ENCODE measurements at places on chromosomes 7 and 10. TPM values are rescaled to one million over a fixed set of nuclear protein-coding genes. Genes with fewer than 3 reads are reported as not detected.

- H3K27me3 ChIP-seq, result no peaks in the 10 kb centered on the region
- peaks cover 3% of the 10 kb centered on the region for H3K4me1 ChIP-seq
- H3K27ac ChIP-seq, result no peak overlapping the region
- H3K36me3 ChIP-seq, result no peaks in the 10 kb centered on the region
- no peak overlapping the region for H3K4me3 ChIP-seq
These were observed 6.9 kb downstream of the ATP5MF start for GRCh38 chr7:99459087-99459486.

DNA sequence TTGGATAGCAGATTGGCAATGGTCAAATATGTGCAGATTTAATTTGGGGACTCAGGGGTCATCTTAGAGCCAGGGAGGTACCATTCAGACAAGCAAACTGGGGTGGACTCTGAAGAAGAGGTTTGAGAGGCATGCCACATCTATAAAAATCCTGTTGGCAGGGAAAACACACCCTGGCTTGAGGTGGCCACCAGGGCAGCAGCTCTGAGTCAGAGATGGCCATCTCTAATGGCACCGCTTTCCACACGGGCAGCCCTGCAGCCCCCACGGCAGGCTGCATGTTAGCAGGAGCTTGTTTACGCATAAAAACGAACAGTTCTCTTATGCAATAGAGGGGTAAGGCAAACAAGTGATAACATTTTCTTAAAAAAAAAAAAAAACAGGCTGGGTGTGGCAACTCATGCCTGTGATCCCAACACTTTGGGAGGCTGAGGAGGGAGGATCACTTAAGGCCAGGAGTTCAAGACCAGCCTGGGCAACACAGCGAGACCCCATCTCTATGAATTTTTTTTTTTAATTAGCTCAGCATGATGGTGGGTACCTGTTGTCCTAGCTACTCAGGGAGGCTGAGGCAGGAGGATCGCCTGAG, 14.9 kb downstream of the DLG5 start:
- H3K27ac ChIP-seq, result no peak overlapping the region
- DNase-seq, result no peak
- H3K4me1 ChIP-seq, result no peaks in the 10 kb centered on the region
- H3K27me3 ChIP-seq, result no peaks in the 10 kb centered on the region
- H3K36me3 ChIP-seq, result no peaks in the 10 kb centered on the region

DNA sequence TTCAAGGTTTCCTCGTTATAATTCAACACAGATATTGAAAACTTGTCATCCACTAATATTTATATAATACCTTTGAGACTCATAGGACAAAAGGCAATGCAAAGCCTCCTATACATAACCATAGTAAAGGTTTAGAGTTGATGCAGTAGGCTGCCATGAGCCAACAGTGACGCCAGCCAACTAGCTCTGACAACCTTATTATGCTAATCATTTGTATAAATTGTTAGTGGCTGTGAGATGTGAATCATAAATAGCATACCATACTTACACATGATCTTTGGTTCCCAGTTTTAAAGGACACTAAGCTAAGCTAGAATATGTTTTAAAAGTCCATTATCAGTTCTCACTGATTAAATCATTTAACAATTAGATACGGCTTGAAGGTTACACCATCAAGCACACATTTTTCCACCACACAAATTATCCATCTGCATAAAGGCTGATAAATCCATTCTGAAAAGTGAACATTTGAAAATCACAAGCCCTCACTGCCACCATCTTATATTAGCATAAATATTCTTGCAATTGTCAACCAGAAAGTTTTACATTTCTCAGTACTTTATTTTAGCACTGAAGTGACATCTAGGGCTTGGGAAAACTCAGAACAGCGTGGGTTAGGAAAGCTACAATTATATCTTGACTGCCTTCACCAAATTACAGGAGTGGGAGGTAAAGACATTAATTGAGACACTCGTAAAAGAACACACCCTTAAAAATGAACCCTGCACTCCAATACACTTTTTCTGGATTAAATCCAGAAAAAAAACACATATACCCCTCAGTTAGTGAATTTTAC, 30.7 kb downstream of the COA1 start:
- no peak overlapping the region for H3K27ac ChIP-seq
- H3K27me3 ChIP-seq, result no peaks in the 10 kb centered on the region
- DNase-seq, result no peak
- H3K36me3 ChIP-seq, result no peaks in the 10 kb centered on the region
- peaks cover 42% of the 10 kb centered on the region for H3K4me1 ChIP-seq
- no peak overlapping the region for H3K4me3 ChIP-seq

- H3K4me1 ChIP-seq, result no peaks in the 10 kb centered on the region
- H3K4me3 ChIP-seq, result no peak overlapping the region
- H3K36me3 ChIP-seq, result peaks cover 70% of the 10 kb centered on the region
- no peak for DNase-seq
- no peaks in the 10 kb centered on the region for H3K27me3 ChIP-seq
- no peak overlapping the region for H3K27ac ChIP-seq
These were observed 38.2 kb downstream of the WDR37 start for GRCh38 chr10:1094112-1095057.

DNA sequence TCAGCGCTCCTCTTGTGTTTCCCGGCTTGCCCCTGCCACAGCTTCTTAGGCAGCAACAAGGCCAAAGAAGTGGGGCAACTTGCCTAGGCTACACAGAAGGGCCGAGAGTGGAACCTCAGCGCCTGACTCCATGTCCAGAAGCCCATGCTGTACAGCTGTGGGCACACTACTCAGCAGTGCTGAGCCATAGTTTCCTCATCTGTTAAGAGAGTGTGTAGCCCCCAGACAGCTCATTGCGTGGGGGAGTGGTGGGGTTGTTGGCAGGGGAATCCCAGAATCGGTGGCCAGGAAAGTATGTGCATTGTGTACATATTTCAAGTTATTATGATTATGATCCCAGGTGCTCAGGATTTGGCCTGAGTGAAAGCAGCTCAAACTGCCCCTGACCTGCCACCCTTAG, 96.2 kb downstream of the CDH23 start:
- H3K27ac ChIP-seq, result no peak overlapping the region
- no peaks in the 10 kb centered on the region for H3K27me3 ChIP-seq
- peaks cover 15% of the 10 kb centered on the region for H3K4me1 ChIP-seq
- no peak overlapping the region for H3K4me3 ChIP-seq

DNA sequence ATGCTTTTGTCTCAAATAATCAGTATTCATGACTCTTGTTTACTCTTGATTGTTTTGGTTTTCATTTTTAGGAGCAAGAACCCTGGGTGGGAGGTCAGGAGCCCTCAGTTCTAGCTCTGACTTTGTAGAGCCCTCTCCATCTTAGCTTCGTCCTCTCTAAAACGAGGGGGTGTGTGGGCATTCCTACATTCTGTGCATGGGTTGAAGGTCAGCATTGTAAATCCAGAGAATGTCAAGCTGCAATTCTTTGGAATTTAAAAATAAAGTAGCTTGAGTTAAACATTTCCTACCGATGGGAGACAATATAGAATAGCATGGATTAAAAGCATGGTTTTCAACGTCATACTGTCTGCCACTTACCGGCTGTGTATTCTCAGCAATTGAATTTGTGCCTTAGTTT, 128.3 kb downstream of the PRPF18 start:
- H3K4me1 ChIP-seq, result peaks cover 29% of the 10 kb centered on the region
- no peak for DNase-seq
- no peak overlapping the region for H3K27ac ChIP-seq
- H3K27me3 ChIP-seq, result no peaks in the 10 kb centered on the region
- no peak overlapping the region for H3K4me3 ChIP-seq

GRCh38 chr10:8238986-8239385, 184.5 kb downstream of the GATA3 start:
- no peak overlapping the region for H3K4me3 ChIP-seq
- no peak overlapping the region for H3K27ac ChIP-seq
- no peak for DNase-seq
- no peaks in the 10 kb centered on the region for H3K27me3 ChIP-seq
- no peaks in the 10 kb centered on the region for H3K4me1 ChIP-seq

DNA sequence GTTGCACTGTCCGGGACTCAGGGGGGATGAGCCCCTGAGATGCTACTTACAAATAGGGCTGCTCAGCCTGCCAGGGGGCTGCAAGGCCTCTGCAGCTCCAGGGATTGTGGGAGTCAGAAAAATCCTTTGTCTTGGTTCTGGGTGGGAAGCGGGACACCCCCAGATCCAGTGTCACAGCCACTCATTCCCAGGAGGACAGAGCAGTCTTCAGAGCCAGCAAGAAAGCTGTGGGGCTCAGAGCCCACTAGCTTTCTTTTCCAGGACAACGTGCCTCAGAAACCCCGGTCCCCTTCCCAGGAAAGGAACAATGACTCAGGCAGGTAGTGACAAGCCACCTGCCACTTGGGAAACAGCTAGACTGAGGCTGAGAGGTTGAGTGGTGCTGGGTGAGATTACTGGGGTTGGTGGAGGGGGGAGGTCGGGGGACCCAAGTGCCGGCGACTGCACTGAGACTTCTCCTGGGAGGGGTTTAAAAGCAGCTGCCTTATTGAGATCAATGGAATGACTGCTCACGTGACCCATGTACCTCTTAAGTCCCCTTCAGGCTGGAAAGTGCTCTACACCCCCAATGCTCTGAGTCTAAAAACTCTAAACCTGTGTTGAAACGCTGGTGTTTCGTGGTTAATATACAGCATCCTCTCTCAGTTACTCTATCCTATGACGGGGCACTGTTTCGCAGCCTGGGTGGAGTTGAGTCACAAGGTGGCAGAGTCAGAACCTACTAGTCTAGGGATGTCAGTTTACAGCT, 123.6 kb downstream of the UBE2H start:
- H3K4me1 ChIP-seq, result peaks cover 16% of the 10 kb centered on the region
- peaks cover 7% of the 10 kb centered on the region for H3K36me3 ChIP-seq
- H3K27ac ChIP-seq, result no peak overlapping the region
- DNase-seq, result no peak
- H3K4me3 ChIP-seq, result no peak overlapping the region

DNA sequence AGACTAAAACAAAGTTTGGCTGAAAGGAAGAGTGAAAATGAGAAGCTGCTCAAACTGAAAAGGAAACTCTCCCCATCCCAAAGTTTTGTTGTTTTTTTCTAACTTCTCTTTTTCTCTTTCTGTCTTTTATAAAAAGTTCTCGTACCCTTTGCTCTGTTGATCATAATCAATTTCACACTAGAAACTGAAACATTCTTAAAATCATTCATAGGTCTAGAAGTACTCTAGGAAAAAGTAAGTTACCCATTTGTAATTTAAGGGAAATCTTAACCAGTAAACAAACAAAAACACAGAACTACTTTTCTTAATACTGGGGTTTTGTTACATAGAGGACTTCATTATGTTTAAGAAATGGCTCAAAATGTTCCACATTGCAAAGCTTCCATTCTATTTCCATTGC, 339.8 kb downstream of the SEMA3D start:
- H3K27me3 ChIP-seq, result no peaks in the 10 kb centered on the region
- H3K4me3 ChIP-seq, result no peak overlapping the region
- no peaks in the 10 kb centered on the region for H3K4me1 ChIP-seq
- no peak overlapping the region for H3K27ac ChIP-seq
- H3K36me3 ChIP-seq, result no peaks in the 10 kb centered on the region
- no peak for DNase-seq

DNA sequence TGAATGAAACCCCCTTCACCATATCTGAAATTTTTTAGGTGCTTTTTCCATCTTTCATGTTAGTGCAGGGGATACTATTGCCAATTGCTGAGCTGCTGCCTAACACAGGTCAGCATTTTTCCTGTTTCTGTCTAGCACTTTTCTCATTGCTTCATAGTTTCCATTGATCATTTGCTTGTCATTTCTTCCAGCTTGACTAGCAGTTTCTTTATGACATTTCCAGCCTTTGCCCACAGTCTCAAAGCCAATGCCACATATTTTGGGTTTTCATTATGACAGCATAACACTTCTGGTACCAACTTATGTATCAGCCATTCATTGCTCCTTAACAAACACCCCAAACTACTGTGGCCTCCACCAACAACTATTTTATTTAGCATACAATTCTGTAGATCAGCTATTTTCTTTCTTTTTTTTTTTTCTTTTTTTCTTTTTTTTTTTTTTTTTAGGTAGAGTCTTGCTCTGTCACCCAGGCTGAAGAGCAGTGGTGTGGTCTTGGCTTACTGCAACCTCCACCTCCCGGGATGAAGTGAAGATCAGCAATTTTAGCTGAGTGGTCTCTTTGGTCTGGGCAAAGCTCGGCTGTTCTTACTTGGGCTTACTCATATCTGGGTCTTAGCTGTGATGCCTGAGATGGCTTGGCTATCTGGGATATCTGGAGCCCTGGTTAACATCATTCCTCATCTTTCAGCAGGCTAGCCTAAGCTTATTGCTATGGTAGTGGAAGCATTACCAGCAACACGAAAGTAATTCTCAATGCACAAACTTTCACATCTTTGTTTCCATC, 102.3 kb downstream of the EPC1 start:
- H3K27me3 ChIP-seq, result peaks cover 3% of the 10 kb centered on the region
- no peak overlapping the region for H3K4me3 ChIP-seq
- H3K4me1 ChIP-seq, result no peaks in the 10 kb centered on the region
- H3K27ac ChIP-seq, result no peak overlapping the region

GRCh38 chr7:98221611-98222532, 10.6 kb downstream of the BHLHA15 start:
- H3K27ac ChIP-seq, result no peak overlapping the region
- no peak overlapping the region for H3K4me3 ChIP-seq
- peaks cover 50% of the 10 kb centered on the region for H3K36me3 ChIP-seq
- DNase-seq, result no peak

GRCh38 chr10:49484486-49485235, 54.3 kb downstream of the ERCC6 start:
- H3K36me3 ChIP-seq, result peaks cover 29% of the 10 kb centered on the region
- no peaks in the 10 kb centered on the region for H3K4me1 ChIP-seq
- no peak overlapping the region for H3K4me3 ChIP-seq
- no peaks in the 10 kb centered on the region for H3K27me3 ChIP-seq

DNA sequence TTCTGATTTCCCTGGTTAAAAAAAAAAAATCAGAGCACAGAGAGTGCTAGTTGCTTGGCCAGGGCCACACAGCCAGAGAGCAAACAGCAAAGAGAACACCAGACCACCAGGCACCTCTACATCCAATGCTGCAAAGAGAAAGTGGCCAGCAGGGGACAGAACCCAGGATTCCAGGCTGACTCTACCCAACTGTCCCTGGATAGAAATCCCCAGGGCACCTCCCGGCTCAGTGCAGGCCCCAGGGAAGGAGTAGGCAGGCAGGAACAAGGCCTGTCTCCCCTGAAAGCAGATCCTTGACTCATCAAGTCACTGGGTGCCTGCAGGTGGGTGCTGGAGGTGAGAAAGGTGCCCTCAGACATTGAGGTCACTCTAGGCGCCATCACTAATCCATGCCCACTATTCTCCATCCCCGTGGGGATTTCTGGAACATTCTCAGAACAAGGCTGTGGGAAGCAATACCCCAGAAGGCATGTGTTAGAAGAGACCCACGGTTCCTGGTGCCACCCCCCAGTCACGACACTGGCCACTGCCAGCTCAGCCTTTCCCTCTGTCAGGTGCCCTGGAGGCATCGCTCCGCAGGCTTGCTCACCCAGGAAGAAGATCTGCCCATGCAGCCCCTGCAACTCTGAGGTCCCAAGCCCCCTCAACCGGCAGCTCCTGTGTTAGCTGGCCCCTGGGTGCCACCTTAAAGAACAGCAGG, 154.8 kb downstream of the GRID1 start:
- no peak for DNase-seq
- H3K27me3 ChIP-seq, result no peaks in the 10 kb centered on the region
- H3K36me3 ChIP-seq, result no peaks in the 10 kb centered on the region
- no peak overlapping the region for H3K27ac ChIP-seq
- no peaks in the 10 kb centered on the region for H3K4me1 ChIP-seq
- no peak overlapping the region for H3K4me3 ChIP-seq

Gene FEZF1
- total RNA-seq, result not detected

Gene SYT15B
- total RNA-seq, result not detected

Gene UNCX
- total RNA-seq, result not detected

All from B cell (primary cell).